ENCODE measurements at places on chromosomes 11 and 22.

DNA sequence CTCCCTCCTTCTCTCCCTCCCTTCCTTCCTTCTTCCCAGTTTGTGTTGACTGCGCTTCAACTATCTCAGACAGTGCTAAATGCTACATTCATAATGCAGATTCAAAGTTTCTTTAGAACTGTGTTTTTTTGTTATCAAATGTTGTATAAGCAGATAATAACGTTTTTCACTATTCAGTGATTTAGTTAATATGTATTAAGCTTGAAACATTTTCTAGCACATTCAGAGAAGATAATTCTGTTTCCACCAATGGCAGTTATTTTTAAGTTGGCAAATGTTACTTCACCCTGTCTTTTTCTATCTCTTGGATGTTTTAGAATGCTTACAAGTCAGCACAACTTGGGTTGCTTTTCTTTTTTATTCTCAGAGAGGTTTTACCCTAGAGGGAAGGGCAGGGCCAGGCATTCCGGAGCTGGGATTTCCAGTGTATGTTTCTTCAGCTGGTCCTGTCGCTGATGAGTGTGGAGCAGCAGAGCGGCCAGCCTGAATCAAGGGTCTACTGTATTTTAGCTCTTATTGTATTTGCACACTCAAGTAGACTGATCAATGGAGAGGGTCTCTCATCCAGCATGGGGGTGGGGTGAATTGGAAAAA lies 162.3 kb upstream of the ARHGAP20 start:
- no peak for DNase-seq

DNA sequence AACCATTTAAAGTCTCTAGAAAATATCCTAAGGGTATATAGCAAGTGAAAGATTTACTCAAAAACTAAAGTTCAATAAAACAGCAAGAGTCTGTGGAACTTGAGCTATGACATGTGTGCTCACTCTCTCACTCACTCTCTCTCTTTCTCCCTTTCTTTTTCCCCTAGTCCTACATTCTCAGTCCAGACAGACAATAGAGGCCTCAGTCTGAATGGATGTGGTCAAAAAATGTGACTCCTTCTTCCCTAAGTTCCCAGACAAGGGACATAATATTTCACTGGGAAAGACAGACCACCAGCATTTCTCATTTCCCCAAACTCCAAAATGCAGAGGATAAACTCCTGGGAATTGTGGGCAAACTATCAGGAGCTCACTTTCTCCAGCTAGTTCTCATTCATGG lies 17.6 kb upstream of the APLNR start:
- no peak for DNase-seq

DNA sequence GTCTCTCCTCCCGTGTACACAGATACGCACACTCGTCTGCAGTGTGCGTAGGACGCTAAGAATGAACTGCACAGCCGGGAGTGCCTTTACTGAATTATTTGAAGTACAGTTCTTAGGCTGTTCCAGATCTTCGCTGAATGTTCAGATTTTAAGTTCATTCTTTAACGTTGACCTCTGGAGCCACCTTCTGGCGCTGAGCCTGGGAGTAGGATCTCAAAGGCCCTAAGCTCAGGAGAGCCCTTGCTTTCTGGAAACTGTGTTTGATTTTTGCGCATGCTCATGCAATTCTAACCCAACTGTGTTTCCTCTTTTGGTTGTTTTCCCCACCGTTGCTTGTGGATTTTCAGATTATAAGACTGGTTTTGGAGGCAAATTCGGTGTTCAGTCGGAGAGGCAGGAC lies 22.8 kb downstream of the CTTN start:
- DNase-seq = no peak

DNA sequence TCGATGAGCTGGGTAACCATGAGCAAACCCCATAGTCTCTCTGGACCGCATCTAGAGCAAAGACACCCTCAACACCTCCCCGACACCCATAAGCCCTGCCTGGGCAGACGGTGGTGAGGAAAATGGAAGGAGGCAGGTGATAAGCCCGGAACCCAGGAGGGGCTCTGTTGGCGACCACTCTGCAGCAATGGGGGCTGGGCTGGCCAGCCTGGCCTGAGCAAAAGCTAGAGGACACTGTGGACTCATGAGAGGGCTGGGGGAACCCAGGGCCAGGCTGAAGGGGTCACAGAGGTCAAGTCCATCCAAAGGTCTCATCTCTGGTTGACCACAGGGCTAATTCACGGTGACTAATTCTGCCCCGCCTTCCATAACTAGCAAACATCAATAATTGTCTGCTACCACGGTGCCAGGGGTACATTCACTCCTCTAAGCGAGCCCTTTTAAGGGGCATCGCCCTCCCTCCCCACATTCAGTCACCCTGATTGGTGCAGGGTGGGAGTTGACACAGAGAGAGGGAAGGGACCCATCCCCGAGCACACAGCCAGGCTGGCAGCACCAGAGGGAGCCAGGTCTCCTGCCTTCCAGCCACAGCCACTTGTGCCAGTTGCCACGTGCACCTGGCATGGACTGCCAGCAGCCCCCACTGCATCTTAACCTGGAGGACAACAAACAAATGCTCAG lies 4.0 kb downstream of the PYGM start:
- no peak for DNase-seq

- no peak for DNase-seq
Observed at GRCh38 chr11:71563406-71563805, 2.0 kb upstream of the KRTAP5-10 start.

- DNase-seq = no peak
Observed at GRCh38 chr11:131441051-131441810, 70.8 kb downstream of the NTM start.

Measured in NCI-H510A treated with DMSO at 0.1 percent for 48 hours (cell line).